ENCODE measurements at places on chromosomes 16 and 17.
A peak's percentile ranks its signal among the peaks of the same experiment; 100 is the strongest.

DNA sequence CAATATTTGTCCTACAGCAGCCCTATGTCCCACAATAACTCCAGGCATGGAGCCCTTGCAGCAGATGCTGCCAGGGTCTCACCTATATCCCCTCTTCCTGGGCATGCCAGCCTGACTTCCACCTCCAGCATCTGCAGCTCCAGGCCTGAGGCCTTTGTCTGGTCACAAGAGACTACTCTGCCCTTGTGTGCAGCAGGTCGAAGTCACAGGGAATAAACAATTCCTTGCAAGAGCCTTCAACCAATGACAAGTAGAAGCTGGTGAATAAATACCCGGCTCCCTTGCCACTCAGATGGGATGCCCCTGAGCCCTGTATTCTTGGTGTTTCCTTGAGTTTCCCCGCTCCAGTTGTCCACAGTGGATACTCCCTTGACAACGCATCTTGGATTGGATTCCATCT lies 23.0 kb downstream of the CES1 start:
- no peak for DNase-seq

- DNase-seq: no peak
Observed at GRCh38 chr17:69763503-69763902, 311.5 kb upstream of the KCNJ16 start.

- peak; percentile 19 for DNase-seq
Observed at GRCh38 chr16:66603537-66604375, 748 bp upstream of the CMTM3 start.

- DNase-seq: no peak
Observed at GRCh38 chr16:2881783-2882649, 999 bp upstream of the FLYWCH2 start.

DNA sequence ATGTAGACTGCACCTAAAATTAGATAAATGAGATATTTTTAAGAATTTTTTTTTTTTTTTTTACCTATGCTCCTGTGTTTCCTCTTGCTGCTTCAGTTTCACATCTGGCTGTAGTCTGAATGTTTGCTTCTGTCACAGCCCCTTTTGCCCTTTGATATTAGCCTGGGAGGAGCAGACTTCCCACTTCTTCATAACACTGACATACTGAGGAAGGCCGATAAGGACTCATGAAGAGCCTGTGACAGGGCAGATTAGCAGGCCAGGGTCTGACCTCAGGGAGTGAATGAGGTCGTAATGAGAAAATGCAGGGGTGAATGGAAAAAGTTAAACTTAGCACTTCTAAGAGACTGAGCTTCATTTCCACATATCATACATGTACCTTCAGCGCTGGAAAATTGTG lies at the start of gene SLFN14:
Gene SLFN14, minus strand, starts transcription at position 117 of the 400 bp plus-strand sequence. CDS start 2,757 bp downstream, outside the sequence.
- no peak for DNase-seq

- DNase-seq: no peak
Observed at GRCh38 chr17:76585033-76585648, 519 bp downstream of the ST6GALNAC2 start.

GRCh38 chr17:16439303-16439791 lies 24.0 kb downstream of the TRPV2 start:
- DNase-seq: no peak

DNA sequence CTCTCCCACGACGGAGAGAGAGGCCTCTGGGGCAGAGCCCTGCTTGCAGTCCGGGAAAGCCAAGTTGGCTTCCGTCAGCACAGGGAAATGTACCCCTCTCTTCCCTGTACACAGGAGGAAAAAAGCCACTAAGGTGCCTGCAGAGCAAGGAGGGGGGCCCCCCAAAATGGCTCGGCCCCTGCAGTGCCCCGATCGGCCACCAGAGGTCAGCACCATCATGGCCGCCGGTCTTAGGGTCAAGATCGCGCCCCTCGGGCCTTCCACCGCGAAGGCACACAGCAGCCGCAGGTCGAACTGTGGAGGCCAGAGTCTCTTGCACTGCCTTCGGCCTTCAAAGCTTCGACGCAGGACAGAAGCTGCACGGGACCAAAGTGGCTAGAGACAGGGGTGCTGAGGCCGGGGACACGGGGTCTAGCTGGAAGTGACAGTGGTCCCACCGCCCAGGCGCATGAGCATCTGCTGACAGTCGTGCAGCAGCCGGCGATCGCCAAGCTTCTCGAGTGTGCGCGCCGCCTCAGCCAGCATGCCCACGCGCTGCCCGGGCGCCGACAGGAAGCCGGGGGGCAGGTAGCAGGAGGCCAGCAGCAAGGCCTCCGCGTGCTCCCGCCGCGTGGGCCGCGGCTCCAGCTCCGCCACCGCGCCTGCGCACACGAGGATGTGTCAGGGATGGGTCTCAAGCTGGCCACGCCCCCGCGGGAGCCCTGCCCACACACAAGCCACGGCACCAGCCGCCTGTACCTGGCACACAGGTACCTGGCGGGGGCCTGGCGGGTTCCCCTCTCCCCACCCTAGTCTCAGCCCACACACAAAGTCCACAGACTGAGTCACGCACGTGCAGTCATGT lies 24.4 kb downstream of the SREBF1 start:
- peak; percentile 22 for DNase-seq

- no peak for DNase-seq
Observed at GRCh38 chr16:56193951-56194726, 2.9 kb downstream of the GNAO1 start.

- DNase-seq: no peak
Observed at GRCh38 chr17:58317421-58318064, 11.1 kb downstream of the TSPOAP1 start.

DNA sequence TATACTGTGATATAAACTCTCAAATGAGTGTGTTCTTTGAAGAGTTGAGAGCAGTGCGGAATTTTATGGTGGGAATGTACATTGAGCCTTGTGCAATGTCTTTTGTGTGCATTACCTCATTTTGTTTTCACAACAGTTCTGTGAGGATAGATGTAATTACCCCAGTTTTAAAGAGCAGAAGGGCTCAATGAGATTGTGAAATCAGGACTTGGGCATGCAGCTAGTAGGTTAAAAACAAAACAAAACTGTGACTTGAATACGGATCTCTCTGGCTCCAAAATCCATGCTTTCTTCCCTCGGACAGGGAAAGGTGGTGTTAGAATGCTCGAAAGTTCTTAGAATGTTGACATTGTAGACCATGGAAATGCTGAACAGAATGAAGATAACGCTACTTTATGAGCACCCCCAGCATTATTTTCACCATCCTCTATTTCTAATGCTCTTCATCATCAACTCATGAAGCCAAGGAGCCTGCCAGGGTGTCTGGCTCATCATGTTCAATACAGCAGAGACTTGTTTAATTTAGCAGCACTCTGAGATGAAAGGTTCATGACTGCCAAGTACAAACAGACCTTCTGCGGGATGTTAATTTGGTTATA lies 17.1 kb downstream of the MRTFB start:
- no peak for DNase-seq

DNA sequence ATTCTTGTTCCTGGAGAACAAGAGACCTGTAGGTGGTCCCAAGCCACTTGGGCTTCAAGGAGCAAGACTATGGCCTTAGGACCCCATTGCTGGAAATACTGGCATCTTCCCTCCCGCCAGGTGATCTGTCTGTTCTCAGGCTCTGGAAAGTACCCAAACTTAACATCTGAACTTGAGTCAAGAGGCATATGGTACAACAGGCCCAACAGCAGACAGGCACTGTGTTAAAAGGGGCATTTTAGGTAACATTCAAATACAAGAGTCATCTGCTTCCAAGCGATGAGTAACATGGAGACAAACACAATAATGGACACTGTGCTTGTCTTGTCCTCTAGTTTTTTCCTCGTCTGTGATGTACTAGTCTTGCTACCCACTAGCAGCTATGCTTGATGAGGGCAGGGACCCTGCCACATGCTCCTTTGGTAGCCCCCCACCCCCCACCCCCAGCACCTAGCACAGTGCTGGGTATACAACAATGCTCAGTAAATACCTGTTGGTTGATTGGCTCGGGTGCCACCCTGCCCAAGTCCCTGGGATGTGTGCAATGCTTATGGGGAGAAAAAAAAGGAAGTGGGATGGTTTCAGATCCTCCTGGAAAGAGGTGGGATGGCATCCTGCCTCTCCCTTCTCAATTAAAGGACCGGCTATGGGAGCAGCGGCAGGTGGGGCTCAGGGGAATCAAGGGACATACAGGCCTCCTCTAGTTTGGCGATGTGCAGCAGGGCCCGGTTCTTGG lies 19.4 kb downstream of the CSF3 start:
- DNase-seq: no peak

DNA sequence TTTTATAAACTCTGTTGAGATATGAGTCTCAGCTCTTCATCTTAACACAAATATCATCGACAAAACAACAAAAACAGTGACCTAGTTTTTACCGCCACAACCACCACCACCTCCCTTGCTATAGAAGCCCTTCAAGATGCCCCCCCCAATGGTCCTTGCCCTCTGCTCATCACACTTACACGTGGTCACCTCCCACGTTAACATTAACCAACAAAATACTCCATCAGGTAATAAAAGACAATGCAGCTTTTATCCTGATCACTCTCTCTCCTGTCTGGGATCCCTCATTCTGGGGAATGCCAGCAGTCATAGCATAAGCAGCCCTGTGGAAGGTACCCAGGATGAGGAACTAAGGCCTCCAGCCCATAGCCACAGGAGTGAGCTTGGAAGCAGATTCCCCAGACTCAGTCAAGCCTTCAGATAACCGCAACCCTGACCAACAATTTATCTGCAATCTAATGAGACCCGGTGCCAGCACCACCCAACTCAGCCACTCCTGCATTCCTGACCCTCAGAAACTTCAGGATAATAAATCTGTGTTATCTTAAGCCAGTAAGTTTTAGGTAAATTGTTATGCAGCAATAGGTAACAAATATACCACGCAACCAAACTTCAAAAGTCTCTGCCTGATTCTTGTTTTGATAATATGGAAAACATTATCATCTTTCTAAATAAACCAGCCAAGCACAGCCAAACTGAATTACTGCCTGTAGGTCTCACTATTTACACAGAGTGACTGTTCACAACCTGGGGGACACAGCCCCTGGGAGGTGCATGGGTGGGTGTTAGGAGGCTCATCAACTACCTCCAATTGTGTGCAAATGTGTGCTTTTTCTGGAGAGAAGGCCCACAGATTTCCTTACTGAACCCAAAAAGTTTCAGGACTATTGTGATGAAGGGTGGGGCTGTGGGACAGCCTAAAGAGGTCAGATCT lies 6.1 kb downstream of the PECAM1 start:
- DNase-seq: no peak

DNA sequence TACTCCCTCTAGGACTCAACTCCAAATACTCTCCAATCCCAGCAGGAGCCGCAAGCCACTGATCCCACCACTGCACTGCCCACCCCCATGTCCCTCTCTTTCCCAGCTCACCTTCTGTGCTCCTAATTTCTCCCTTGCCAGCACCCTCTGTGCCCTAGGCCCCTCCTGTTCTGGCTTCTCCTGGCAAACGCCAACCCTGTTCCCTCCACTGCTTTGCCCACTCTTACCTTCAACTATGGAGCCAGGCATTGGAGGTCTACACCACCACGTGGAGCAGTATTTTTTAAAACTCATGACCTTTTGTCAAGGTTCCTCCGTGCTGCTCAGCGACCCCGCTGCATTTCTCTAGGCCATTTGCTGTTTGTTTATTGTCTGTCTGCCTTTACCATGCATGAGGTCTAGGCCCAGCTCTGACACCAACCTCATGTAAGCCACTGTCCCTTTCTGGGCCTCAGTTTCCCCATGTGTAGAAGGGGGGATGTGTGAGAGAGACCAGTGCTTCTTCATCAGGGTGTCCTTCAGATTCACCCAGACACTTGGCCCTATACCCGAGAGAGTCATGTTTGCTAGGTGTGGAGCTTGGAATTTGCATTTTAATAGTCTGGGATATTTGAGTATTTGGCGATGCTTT lies 4.6 kb downstream of the CCDC102A start:
- DNase-seq: no peak

DNA sequence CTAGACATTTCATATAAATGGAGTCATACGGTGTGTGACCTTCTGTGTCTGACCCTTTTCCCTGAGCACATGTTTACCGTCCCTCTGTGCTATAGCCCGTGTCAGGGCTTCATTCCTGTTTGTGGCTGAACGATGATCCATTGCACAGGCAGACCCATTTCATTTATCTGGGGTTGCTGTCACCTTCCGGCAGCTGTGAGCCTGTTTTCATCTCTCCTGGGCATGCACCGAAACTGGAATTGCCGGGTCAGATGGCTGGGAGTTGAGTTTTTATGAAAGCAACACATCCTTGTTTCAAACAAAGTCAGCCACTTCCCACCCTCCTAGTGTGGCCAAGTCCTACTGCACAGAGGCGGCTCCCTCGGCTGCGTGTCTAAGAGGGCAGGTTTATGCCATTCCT lies 25.5 kb downstream of the BAIAP2 start:
- DNase-seq: no peak

DNA sequence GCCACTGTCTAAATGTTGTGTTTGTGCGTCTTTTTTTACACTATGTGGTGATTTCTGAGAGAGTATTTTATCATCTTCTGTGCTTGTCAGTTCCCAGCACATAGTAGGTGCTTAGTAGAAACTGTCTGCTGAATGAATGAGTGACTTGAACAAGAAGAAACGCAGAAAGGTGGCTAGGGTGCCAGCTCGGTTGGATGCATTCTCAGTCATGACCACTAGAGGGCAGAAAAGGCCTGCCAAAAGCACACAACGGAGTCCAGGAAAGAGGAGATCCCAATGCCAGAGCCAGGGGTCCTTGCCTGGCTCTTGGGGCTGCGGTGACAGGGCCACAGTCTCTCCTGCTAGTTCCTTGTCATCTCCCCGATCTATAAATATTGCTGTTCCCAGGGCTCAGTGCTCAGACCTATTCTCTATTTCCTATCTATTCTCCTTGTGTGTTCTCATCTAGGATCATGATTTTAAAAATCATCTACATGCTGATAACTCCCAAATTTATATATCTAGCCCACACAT lies 57.3 kb upstream of the CCL1 start:
- DNase-seq: peak; percentile 15

DNA sequence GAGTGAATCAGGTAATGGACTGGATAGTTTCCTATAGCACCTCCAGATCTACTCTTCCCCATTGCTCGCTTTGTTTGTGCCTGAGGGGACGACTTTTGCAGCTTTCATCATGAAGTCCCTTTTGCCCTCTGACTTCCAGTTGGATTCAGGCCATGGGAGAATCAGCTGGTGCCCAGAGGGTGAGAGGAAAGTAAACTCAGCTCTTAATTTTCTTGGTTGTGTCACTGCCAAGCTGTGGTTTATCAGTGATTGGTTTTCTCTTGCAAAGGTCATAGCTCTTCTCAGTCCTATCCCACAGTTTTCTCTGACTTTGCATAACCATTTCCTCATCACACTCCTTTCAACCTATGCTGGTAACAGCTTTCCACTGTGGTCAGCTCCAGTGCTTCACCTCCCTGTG lies 200.1 kb downstream of the KCNJ2 start:
- no peak for DNase-seq

GRCh38 chr17:20028443-20028842 lies 19.3 kb downstream of the SPECC1 start:
- no peak for DNase-seq

- DNase-seq: no peak
Observed at GRCh38 chr17:14351493-14351892, 50.6 kb downstream of the HS3ST3B1 start.

DNA sequence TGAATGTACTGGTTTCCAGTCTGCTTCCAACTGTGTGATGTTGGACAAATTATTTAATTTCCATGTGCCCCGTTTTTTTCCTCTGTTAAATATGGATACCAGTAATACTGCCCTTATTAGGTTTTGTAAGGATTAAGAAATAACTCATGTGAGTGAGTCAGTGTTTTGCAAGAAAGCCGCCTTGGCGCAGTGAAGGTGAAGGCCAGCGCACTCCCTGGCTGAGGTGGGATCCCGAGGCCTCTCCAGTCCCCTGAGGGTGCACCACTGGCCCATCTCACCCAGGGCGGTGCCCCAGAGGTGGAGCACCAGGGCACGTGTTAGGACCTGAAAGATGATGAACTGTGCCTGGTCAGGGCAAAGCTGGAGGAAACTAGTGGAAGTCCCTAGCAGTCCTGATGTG lies 43.5 kb downstream of the PHKB start:
- no peak for DNase-seq

GRCh38 chr16:55663765-55664677 lies 8.2 kb downstream of the SLC6A2 start:
- DNase-seq: no peak

All from activated CD8-positive, alpha-beta memory T cell treated with anti-CD3 and anti-CD28 coated beads for 1 hour (primary cell).